ENCODE measurements at places on chromosomes 11 and 22.

DNA sequence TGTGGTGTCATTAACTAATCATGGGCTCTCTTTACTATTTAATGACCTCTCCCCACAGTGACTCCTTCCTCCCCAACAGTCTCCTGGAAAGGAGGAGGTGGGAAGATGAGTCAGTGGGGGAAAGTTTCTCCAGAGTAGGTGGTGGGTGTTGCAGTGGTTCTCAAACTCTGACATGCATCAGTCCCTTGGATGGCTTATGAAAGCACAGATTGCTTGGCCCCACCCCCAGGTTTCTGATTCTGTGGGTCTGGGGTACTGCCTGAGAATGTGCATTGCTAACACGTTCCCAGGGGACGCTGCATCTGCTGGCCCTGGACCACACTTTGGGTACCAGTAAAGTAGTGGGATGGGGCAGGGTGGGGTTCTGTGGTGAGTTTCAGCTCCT lies 9.8 kb downstream of the CD82 start:
- DNase-seq: no peak

DNA sequence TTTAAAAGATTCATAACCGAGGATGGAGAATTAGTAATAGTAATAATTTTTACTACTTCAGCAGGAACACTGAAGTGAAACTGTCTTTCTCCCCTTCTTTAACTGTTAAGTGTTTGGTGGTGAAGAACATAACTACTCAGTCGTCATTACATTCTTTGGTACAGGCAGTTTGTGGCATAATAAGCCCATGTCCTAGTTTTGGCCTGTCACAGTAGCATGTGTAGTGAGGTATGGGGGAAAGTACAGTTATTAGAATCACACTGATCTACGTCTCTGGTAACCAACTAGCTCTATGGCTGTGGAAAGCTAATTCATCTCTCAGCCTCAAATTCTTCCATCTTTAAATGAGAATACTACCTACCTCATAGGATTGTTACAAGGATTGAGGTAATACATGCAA lies 71.8 kb downstream of the RBFOX2 start:
- DNase-seq: no peak

- peak; percentile 50 for DNase-seq
These were observed 20.5 kb downstream of the EPS8L2 start for GRCh38 chr11:726278-727220.

DNA sequence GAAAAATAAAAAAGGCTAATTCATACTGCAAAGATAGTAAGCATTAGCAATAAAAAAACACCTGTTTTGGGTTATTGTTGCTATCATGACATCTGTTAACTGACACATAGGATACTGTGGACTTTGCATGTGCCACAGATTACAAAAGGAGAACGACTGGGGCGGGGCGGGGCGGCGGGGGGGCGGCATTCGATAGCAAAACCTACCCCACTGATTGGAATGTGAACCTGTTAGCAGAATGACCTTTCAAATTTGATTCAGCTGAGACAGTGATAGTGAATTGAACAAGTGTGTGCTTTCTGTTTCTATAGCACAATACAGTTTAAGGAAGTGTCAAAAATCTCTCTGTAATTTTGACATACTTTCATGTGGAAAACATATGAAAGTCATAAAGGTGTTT lies 14.9 kb downstream of the MMP20 start:
- DNase-seq: no peak

DNA sequence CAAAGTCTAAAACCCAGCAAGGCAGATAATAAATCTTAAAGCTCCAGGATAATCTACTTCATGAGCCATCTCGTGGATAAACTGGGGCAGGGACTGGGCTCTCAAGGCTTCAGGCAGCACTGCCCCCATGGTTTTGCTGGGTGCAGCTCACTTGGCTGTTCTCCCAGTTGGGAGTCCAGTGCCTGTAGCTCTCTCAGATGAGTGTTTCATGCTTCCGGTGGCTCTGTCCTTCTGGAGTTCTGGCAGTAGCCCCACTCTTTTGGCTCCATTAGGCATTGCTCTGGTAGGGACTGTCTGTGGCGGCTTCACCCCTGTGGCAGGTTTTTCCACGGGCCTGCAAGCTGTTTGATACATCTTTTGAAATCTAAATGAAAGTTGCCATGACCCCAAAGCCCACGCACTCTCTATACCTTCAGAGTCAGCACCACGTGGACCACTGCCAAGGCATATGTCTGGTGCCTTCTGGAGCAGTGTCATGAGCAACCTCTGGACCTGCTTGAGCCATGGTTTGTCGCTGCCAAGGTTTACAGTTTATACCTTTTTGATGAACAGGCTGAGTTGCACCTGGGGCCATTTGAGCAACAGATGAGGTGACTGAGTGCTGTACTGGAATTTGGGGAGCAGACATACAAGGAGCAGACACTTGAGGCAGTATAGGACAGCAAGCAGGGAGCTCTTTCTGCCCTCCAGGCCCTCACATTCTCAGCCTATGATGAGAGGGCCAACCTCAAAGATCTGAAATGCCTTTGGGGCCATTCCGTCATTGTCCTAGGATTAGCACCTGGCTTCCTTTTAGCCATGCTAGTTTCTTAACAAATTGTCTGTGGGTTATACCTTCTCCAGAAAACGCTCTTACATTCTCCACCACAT lies 48.6 kb downstream of the MTNR1B start:
- DNase-seq: no peak

DNA sequence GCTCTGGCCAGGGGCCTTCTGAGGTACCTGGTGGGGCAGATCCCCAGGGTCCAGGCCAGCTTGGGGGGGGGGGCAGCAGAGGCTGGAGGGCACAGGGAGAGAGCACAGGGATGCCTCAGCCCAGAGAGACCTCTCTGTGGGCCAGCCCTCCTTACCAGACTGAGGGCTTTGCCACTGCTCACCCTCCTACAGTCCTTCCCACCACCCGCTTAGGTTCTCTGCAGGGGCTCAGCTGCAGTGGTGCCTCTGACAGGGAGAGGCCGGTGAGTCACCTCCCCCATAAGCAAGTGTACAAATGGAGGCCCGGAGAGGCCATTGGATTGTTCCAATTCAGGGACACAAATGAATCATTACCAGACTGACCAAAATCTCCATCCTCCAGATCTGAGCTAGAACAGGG lies 68.1 kb upstream of the LMO1 start:
- no peak for DNase-seq

DNA sequence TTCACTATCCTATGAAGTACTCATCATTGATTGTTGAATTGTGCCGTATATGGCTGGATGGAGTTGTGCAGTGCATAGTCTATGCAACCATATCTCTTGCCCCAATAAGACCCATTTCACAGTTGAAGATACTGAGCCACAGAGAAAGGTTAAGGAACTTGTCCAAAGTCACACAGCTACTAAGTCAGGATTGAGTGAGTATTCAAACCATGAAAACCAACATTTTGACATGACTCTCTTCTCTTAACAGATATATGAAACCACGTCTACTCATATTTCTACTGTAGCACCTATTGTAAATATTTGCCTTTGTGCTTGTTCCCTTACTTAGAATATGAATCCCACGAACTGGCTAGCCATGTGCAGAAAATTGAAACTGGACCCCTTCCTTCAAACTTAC lies 58.1 kb downstream of the MAML2 start:
- DNase-seq: no peak

DNA sequence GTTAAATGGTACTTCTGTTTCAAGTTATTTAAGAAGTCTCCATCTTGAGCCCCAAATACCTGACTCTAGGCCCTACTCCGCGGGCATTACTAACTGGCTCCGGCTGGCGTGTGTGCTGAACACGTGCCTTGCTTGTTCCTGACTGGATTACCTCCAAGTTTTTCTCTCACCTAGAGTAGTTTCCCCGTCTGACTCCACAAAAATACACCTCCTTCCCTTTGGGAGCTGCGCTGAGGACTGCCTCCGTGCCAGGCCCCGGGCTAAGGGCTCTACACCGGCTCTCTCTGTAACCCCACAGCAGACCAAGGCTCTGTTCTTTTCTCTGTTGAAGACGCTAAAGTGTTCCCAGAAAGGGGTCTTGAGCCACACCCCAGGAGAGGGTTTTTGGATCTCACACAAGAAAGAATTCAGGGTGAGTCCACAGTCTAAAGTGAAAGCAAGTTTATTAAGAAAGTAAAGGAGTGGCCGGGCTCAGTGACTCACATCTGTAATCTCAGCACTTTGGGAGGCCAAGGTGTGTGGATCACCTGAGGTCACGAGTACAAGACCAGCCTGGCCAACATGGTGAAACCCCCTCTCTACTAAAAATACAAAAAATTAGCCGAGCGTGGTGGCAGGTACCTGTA lies 61.8 kb downstream of the ANO1 start:
- no peak for DNase-seq

- no peak for DNase-seq
These were observed 33.5 kb upstream of the RASL10A start for GRCh38 chr22:29348956-29349355.

- DNase-seq: no peak
These were observed 25.3 kb downstream of the PARVA start for GRCh38 chr11:12402691-12403120.

DNA sequence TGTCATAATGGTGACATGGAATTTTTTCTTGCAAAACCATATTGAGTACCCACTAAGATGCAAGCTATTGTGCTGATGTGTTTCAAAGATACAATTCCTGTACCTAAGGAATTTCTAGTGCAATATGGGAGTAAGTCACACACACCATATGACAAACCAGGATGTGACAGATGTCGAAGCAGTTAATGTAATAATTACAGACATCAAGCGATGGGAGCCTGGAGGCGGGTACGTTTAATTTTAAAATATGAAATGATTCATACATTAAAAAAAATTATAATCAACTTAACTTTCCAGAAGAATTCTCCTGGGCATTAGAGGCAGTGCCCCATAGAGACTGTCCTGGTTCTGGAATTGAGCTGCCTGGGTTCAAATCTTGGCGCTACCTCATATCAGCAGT lies 6.0 kb downstream of the SYCE3 start:
- no peak for DNase-seq

GRCh38 chr11:44766112-44766971 lies 39.6 kb downstream of the TSPAN18 start:
- DNase-seq: no peak

DNA sequence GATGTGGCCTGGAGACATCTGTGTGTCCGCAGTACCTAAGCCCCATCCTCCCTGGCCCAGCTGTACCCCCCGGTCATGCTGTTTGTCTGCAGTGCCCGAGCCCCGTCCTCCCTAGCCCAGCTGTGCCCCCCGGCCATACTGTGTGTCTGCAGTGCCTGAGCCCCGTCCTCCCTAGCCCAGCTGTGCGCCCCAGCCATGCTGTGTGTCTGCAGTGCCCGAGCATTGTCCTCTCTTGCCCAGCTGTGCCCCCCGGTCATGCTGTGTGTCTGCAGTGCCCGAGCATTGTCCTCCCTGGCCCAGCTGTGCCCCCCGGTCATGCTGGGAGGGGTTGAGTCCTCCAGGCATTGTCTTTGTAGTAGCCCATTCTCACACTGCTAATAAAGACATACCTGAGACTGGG lies 7.6 kb upstream of the ARSA start:
- no peak for DNase-seq

GRCh38 chr11:114426280-114426679 lies 13.0 kb upstream of the REXO2 start:
- no peak for DNase-seq

GRCh38 chr11:87743007-87743406 lies 432.2 kb downstream of the RAB38 start:
- DNase-seq: no peak

DNA sequence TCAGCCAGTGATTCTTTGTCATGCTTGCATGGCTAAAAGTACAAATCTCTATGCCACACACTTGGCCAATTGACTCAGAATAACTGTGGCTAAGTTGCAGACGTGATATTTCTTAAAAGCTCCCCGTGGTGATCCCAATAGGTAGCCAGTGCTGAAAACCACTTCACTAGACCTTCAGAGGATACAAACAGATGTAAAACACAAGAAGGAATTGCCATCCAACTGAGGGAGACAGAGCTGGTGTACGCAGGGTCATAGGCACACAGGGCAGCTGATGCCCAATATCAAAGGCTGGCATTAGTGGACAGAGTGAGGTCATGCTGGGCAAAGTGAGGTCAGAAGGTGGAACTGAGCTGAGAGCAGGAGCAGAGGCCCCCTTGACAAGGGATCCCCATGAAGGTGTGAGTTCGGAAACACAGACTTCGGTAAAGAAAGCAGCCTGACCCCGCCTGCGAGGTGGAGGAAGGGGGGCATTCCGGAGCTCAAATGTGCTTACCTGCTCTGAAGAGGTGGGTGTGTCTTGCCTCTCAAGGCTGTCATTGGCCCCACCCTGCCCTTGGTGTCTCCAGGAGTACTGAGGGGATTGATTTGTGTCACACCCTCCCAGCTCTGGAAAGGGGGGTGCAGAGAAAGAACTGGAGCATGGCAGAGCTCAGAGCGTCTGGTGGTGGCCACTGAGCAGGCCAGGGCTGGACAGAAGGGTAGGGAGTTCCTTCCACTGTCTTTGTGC lies 344.9 kb upstream of the B3GAT1 start:
- no peak for DNase-seq

DNA sequence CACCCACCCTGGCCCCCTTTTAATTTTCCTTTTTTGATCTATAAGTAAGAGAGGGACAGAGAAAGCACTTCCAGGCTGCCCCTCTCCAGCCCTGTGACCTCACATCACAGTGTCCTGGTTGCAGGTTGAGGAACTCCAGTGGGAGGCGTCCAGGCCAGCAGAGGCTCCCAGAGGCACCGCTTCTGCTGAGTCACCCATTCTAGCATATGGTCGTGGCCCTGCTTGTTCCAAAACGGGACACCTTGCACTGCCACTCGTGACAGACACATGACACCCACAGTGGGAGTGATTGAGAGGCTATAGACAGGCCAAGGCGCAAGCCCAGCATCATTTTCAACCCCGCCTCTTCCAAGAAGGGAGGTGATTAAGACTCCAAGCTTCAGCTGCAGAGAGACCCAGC lies 16.0 kb upstream of the TMPRSS4 start:
- no peak for DNase-seq

DNA sequence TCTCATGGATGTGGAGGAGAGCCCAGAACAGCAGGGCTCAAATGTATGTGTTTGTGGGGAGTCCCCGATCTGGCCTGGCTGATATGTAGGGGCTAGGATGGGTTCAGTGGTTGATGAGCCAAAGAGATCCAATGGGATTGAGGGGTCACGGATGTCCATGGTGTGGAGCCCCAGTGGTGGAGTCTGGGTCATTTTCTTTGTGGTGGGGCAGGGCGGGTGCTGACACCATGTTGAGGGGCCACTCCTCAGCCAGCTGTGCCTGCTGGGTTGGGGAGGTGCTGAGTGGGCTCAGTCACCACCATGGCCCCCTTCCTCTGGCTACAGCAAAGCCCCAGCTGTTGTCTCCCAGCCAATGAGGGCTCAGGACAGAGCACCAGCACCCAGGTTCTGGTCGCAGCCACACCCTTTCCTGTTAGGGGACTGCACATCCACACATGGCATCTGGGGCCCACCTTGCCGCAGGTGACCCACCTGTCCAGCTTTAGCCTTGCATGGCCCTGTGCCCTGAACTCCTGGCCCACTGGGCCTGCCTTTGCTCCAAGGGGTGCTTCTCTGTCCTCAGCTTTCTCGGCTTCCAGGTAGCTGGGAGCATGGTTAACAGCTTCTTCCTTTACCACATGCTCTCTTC lies 3.2 kb upstream of the GNAZ start:
- no peak for DNase-seq
